ENCODE measurements at places on chromosomes 11 and 22.

DNA sequence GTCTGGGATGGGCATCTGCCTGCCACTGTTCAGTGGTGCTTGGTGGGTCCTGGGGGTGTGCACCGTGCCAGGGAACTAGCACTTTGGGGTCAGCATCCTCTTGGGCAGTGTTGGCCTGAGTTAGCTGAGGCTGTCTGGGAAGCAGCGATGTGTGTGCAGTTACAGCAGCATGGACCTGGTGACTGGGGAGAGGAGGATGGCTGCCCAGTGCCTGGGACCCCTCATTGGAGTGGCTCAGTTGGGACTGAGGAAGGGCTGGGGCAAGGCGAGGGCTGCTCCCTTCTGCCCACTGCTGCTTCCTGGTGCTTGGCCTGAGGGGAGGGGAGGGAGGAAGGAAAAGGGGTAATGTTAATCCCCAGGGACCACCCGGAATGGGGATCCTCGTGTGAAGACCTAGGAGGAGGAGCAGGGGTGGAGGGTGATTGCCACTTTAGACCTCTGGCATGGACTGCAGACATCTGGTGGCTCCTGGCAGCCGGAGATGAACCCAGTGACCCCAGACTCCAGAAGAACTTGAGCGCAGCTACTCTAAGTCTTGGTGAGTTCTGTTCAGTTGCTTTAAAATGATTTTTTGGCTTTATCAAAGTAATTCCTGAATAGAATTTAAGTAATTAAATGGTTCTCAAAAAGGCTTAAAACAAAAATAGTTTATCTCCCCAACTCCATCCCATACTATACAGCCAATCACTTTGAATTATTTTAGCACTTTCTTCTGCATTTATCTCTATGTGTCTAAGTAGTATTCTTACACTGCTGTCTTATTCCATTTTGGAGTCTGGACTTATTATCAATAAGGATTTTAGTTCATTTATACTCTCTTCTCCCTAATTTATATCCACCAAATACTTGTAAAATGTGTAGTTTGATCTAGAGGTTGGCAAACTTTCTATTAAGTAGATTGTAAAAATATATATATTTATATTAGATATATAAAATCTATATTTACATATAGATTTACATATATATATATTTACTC is 15.4 kb upstream of the TMEM191C start:
- ATAC-seq = no peak

DNA sequence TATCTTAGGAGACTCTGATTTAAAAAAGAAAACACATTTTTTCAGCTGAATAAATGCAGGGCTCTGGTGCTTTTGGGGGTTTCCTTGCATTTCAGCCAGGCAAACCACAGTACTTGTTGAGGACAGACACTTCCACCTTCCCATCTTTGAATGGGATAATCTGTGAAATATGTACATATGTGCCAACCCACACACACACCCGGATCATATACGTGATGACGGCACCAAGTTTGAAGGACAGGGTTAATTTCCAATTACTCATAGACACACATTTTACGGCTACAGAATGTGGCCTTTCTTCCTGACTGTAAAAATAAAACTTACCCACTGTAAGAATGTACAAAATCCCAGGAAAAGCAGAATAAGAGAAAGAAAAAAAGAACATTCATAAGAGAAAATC is 104.4 kb downstream of the MPPED2 start:
- peak; percentile 85 for ATAC-seq

DNA sequence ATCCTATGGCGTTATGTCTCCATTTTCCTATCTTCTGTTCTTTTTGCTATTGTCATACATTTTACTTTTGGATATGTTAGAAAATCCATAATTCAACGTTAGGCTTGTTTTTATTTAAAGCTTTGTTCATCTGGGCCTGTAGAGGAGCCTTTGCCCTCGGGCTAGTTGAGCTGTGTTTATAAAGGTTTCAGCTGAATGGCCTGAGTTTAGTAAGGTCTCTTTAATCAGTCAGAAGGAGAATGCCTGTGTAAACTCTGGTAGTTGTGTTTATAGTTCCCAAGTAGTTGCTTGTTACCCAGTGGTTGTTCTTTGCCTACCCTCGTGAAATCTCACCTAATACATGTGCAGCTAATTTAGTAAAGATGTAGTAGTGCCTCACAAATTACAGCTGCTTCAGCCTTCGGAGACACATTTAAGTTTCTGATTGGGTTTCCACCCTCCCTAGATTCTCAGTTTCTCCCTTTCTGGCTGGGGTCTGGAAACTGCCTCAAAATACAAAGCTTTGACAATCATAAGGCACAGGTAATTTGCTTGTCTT is 33.1 kb downstream of the MTMR3 start:
- no peak for ATAC-seq

- peak; percentile 82 for ATAC-seq
Measured at GRCh38 chr11:60193687-60194433, 11.0 kb upstream of the MS4A6A start.

DNA sequence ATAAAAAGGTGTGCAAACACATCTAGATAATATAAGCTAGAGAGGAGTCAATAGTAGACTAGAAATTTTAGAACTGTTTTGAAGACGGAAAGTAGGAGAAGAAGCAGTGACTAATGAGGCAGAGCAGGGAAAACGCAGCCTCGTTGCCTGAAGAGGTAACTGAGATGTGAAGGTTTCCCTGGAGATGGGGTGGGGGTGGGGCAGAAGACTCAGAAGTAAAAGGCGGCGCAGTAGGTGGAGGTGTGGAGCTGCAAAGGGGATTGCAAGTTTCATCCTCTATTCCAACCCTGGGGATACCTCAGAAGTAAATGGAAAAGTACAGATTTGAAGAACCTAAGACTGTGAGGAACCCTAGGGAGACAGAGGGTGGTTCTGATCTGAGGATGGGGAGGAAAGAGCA is 109.5 kb downstream of the TMPRSS5 start:
- no peak for ATAC-seq

DNA sequence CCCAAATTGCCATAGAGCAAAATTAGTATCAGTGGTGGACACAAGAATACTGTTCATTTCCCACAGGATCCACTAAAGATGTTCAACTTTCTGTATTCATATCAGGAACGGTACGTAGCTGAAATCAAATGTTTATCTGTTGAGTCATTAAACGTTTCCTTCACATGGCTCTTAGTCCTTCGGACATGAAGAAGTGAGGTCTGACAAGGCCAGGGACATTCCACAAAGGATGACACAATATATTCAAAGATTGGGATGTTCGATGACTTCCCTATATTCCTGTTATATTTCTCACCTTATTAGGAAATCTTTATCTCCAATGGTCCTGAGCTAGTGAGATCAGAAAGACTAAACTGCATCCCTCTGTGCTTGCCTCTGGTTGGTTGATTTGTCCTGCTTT is 129.0 kb downstream of the ETS1 start:
- ATAC-seq = no peak

- no peak for ATAC-seq
Measured at GRCh38 chr11:68598816-68599653, 85.3 kb upstream of the GAL start.

Measured in esophagus mucosa (tissue), 1 donor.